ENCODE measurements at places on chromosomes 16 and 17.

DNA sequence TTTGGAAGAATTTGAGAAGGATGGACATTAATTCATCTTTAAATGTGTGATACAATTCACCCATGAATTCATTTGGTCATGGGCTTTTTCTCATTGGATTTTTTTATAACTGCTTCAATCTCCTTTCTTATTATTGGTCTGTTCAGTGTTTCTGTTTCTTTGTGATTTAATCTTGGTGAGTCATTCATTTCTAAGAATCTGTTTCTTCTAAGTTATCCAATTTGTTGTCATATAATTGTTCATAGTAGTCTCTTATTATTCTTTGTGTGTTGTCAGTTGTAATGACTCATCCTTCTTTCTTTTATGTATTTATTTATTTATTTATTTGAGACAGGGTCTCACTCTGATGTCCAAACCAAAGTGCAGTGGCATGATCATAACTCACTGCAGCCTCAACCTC lies 146.1 kb upstream of the ZNF267 start:
- no peak for DNase-seq

GRCh38 chr16:64475627-64476351 lies 646.1 kb downstream of the CDH11 start:
- DNase-seq: no peak

DNA sequence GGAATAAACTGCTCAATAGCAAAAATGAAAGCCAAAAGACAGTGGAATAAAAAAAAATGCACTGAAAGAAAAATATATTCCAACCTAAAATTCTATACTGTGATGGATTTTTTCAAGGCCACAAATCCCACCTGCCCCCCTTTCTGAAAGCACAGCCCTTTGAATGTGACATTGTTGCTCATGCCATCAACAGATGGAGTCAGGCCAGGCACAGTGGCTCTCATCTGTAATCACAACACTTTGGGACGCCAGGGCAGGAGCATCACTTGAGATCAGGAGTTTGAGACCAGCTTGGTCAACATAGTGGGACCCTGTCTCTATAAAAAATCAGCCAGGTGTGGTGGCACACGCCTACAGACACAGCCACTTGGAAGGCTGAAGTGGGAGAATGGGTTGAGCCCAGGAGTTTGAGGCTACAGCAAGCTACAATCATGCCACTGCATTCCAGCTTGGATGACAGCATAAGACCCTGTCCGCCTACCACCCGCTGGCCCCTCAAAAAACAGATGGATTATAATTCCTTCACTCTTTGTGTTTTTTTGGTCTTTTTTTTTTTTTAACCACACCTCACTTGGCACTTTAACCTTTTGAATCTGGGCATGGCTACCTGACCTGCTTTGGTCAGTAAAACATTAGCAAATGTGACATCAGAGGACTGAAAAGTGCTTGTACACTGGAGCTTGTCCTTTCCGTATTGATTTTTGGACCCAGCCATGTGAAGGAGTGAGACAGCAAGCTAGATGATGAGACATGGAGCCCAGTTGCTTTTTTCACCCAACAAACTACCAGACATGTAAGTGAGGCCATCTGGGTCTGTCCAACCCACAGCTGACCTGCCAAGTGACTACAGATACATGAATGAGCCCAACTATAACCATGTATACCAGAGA lies 36.3 kb downstream of the GLG1 start:
- no peak for DNase-seq

DNA sequence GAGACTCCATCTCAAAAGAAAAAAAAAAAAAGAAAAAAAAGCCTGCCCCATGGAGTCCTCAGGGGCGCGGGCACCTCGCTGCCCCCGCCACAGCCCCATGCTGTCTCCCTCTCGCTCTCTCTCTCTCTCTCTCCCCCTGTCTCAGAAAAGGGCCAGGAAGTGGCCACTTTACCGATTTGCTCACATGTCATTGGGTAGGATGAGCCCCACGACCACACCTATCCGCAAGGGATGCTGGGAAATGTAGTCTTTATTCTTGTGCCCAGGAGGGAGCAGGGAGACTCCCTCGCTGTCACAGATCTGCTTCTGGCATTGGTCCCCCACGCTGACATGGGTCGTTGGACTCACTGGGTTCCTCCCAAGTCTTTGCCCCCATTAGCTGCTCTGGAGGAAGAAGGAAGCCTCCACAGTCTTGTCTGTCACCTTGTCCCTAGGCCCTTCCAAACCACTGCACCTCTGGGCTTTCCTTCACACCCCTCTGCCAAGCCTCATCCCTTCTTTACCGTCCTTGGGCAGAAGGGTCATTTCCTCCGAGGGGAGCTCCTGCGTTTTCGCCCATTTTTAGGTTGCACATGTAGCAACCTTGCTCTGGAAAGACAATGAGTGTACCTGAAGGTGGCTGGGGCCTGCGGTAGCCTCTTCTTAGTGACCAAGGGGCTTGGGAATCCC lies 6.9 kb upstream of the GJD3 start:
- DNase-seq: peak; percentile 25

GRCh38 chr16:88063211-88063773 lies 112.1 kb downstream of the BANP start:
- no peak for DNase-seq

DNA sequence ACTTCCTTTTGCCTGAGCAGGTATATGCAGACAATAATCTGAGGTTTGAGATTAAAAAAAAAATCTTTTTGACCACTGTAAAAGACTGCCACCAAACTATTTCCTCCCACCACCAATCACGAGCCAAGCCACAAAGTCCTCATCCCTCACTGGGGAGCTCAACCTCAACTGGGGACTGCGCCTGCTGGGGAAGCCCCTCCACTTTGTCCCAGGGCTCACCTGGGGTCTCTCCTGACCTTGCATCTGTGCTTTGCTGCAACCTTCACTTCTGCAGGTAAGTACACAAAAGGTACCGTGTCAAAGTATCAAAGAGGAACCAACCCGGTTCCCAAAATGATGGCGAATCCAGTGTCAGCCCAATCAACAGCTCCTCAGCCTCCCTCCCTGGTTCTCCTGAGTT lies 35.5 kb downstream of the TLE7 start:
- no peak for DNase-seq

Measured in GM10248 (cell line).